GM06990 (cell line): ENCODE measurements at places on chromosomes 5 and 9.

GRCh38 chr9:114080773-114081440 lies 2.8 kb upstream of the AMBP start:
- DNase-seq: no peak

GRCh38 chr5:119019501-119019900 lies 31.2 kb upstream of the DTWD2 start:
- DNase-seq: no peak

DNA sequence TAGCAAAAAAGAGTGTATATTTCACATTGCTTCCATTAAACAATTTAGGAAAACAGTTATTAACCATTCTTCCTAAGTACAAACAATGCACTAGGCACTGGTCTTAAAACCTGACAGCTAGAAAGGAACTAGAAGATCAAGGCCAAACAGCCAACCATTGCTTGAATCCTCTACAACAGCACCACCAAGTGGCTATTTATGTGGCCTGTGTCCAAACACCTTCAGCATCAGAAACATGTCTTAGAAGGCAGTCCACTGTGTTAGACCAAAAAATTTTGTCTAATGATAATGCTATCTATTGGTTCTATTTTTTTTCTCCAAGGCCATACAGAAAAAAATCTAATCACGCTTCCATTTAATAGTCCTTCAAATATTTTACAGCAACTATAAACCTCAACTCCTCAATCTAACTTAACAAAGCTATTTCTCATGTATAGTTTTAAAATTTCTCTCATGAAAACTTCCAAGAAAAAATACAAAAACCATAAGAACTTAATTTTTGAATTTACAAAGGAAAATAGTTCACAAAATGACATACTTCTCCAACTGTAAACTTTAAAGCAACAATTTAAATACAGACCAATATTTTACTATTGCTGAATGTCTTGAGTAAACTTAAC lies 36.1 kb downstream of the CAAP1 start:
- no peak for DNase-seq

DNA sequence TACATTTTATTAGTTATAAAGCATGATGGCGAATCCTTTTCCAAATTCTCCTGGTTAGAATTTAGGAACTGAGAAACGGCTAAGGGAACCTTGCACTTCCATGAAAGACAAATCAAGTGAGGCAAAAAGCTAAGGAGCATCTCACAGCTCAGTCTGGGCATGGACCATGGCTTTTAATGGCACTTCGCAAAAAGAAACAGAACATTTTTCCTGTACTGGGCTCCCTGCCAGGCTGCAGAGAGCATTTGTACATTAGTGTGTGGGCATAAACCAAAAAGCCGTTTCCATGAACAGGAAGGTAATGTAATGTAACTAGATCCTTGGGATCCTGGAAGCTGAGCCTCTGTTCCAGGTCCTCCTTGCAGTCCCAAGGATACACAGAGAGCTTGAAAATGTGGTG lies 354.2 kb downstream of the MRPS30 start:
- DNase-seq: no peak

DNA sequence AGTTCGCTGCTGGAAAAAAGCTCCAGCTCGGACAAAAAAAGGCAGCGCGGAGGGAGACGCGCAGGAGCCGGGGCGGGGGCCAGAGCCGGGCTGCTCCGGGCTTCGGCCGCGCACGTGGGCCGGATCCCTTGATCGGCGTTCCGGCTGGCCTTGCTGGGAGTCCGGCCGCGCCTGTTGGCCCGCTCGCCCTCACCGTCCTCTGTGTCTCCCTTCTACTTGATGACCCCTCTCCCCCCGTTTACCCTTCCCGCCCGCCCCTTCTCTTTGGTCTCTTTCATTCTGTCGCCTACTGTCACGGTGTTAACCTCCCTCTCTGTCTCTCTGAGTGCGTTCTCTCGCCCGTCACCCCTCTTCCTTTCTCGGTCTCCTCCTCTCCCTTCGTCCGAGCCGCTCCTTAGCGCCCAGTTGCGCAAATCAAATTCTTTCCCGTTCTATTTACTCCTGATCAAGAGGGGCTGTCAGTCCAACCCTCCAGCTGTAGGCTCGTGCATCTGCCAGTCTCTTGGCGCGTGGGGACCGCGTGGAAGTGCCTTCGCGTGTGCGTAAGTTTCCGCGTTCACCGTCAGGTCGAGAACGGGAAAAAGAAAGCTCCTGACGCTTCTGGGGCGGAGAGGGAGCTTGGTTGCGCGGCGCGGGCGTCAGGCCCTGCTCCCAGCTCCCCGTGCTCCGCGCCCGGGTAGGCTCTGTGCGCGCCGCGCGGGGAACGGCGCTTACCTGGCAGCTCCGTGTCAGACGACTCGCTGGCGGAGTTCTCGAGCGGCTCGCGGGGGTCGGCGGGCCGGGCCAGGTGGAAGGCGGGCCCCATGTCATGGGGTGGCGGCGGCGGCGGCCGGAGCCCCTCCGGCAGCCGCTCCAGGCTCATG lies 798 bp downstream of the PITX1 start:
- DNase-seq: no peak

- DNase-seq: no peak
Measured at GRCh38 chr9:3848445-3849114, 322.8 kb upstream of the RFX3 start.

DNA sequence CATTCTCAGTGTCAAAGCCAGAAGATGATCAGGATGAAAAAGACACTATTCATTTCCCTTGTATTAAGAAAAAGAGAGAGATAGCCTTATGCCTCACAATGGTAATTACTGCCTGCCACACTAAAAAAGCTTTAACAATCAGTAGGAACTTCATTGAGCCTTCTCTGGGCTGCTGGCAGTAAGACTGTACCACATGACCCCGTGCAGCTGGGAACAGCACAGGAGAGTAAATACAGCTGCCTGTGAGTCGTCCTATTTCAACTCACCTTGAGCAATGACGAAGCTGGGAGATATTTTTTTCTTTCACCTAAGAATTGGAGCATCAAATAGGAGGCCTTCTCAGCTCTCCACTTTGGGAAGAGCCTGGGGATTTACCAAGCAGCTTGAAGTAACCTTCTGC lies 316.3 kb downstream of the GABRB2 start:
- no peak for DNase-seq

DNA sequence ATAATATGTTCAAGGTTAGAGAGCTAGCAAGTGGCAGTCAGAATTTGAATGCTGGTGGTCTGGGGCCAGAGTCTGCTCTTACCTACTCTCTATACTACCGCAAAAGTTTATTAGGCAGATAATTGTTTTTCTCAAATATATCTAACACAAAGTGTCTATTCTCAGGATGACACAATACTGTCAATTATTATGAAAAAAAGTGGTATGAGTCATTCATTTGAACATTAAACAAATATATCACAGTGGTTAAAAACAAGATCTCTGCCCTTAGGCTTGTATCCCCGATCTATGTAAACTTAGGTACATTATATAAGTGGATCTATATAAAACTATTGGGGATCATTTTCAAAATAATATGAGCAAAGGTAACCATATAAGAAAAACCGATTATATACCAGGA lies 354.9 kb downstream of the CETN3 start:
- DNase-seq: no peak

DNA sequence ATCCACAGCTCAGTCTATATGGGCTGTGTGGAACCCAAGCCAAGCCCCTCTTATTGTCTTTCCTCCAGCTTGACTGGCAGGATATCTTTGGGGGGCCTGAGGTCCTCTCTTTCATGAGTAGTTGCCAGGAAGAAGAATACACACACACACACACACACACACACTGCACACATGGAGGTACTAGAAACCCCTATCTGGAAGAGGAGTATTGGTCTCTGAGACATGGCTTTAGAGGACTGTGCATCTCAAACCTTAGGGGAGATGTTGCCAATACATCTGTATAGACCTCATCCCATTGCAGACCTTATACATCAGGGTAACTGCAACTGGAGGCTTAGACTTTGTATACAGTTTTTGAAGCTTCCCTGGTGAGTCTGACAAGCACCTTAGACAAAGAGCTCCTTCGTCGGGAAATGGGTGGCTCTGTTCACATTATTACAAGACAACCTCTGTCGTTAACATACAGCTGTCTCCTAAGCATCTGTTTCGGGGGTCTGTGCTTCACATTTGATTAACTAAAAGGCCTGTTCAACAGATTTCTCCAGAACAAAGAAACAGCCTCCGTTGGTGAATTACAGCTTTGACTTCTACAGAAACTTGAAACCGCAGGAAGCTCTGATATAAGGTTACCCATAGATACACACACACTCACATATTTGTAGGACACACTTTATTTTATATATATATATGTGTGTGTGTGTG lies 5.5 kb upstream of the ENTREP1 start:
- DNase-seq: no peak

GRCh38 chr5:172640822-172641358 lies at the start of gene NEURL1B:
Gene NEURL1B (plus strand): TSS chr5:172641263. CDS start chr5:172641407, 144 bp downstream.
- DNase-seq: peak; percentile 41

GRCh38 chr9:27194401-27195091 lies 85.5 kb downstream of the TEK start:
- DNase-seq: no peak

- DNase-seq: no peak
Measured at GRCh38 chr5:64506567-64507263, 900 bp downstream of the RGS7BP start.

DNA sequence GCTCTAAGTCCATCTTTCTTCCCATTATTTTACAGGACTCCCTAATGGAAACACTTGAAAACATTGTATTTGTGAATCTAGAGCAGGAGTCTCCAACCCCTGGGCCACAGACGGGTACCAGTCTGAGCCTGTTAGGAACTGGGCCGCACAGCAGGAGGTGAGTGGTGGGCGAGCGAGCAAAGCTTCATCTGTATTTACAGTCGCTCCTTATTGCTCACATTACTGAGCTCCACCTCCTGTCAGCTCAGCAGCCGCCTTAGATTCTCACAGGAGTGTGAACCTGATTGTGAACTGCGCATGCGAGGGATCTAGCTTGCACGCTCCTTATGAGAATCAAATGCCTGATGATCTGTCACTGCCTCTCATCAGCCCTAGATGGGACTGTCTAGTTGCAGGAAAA lies 111.0 kb downstream of the MED27 start:
- DNase-seq: no peak

GRCh38 chr5:33973271-33973670 lies 11.2 kb downstream of the SLC45A2 start:
- DNase-seq: peak; percentile 20

- no peak for DNase-seq
Measured at GRCh38 chr9:21551401-21551800, 69.3 kb upstream of the IFNE start.

GRCh38 chr5:156271569-156271968 lies 55.4 kb upstream of the SGCD start:
- no peak for DNase-seq

GRCh38 chr9:14989811-14990210 lies 79.6 kb upstream of the FREM1 start:
- DNase-seq: no peak

DNA sequence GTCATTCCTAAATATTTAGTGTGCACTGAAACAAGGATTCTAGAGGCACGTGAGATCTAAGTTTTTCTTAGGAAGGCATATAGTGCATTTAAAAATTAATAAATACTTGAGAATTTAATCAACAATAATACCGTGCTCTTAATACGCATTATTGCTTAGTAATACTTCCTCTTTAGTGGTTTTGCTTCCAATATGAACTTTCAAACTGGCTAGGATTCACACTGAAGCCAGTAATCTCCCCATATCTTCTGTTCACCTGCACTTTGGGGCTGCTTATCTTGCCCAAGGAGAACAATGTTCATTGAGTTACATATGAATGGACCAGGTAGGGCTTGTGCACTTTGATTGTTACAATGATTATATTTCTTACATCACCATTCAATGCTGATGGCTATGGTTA lies 180.5 kb upstream of the RIOK2 start:
- DNase-seq: no peak

- no peak for DNase-seq
Measured at GRCh38 chr5:150670275-150670947, 9.4 kb downstream of the MYOZ3 start.
